ENCODE measurements at places on chromosomes 6 and 20. TPM values are rescaled to one million over a fixed set of nuclear protein-coding genes. Genes with fewer than 3 reads are reported as not detected.

GRCh38 chr6:125983246-125983945 is 2.9 kb upstream of the TRMT11 start:
- no peak for DNase-seq

DNA sequence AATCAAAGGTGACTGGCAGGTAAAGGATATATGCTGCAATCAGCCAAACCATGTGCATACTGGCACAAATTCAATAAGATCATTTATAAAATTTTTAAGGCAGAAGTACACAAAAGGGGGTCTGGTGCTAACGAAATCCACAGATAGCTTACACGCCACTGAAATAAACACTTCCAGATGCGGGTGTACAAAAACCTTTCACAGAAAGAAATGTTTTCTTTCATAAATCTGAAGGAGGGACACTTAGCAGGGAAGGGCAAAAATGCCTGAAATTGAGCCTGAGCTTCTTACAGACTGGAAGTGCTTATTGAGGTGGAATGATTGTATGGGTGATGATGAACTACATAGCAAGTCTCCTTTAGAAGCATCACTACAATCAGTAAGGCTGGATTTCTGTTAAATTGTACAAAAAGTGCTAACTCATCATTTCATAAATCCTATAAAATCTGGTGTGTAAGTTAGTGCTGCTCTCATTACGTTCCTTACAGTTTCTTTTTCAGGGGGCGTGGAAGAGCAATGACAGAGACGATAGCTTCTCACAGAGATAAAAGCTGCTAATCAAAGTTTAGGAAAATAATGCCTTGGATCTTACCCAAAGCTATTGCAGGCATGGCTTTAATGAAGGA is 409.3 kb upstream of the RUNX2 start:
- DNase-seq = no peak

GRCh38 chr6:122696079-122696478 is 83.4 kb upstream of the FABP7 start:
- DNase-seq = no peak

DNA sequence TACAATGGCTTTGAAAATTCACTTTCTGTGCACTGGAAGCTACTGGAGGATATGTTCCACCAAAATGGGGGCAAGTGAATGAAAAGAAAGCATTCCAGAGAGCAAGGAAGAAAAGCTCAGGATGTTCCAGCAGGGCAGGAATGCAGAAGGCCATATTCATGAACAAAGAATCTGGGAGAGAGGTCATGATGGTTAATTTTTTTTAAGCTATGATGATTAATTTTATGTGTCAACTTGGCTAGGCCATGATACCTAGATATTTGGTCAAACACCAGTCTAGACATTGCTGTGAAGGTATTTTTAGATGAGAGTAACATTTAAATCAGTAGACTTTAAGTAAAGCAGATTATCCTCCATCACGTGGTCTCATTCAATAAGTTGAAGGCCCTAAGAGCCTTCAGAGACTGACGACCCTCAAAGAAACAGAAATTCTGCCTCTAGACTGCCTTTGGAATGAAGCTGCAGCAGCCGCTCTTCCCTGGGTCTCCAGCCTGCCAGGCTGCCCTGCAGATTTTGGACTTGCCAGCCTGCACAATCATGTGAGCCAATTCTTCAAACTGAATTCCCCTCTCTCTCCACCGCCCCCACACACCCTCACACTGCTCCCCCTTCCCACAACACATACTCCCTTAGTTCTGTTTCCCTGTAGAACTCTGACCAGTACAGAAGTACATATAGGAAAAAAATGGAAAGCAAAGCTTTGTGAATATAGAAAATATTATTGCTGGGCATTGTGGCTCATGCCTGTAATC is 20.1 kb upstream of the GCM1 start:
- DNase-seq = no peak

The CPXM1 gene
- total RNA-seq = 2.5 TPM

The NKAIN2 gene
- not detected for total RNA-seq

The PERP gene
- total RNA-seq = 7.4 TPM

Measured in Peyer's patch (tissue), 4 donors.